Activated naive CD8-positive, alpha-beta T cell treated with anti-CD3 and anti-CD28 coated beads for 36 hours (primary cell): ENCODE measurements at places on chromosomes 6 and 20. TPM values are rescaled to one million over a fixed set of nuclear protein-coding genes. Genes with fewer than 3 reads are reported as not detected.

- no peaks in the 10 kb centered on the region for H3K4me1 ChIP-seq
- no peaks in the 10 kb centered on the region for H3K36me3 ChIP-seq
- DNase-seq, result no peak
- no peak overlapping the region for H3K4me3 ChIP-seq
- no peaks in the 10 kb centered on the region for H3K27me3 ChIP-seq
- H3K27ac ChIP-seq, result no peak overlapping the region
Observed at GRCh38 chr6:133446789-133447188, 205.6 kb downstream of the EYA4 start.

DNA sequence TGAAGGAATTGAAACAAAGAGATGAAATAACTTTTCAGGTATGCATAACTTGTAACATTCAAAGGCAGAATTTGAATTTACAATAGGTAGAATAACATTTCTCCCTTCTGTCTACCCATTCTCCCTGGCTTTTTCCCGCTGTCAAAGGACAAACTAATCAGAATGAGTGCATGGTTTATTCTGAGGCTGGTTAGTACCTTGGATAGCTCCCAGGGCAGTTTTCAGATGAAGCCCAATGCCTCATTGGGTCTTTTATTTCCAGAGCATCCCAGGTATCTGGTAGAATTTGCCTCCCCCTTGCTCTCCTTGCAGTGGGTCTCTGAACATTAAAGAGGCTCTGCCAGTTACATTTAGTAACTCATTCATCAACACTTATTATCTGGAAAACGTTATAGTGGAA lies 665.5 kb downstream of the BCKDHB start:
- DNase-seq, result no peak
- H3K27me3 ChIP-seq, result no peaks in the 10 kb centered on the region

C6orf163 gene
- 0.98 TPM for total RNA-seq

CRIP3 gene
- total RNA-seq, result 1.5 TPM

DNA sequence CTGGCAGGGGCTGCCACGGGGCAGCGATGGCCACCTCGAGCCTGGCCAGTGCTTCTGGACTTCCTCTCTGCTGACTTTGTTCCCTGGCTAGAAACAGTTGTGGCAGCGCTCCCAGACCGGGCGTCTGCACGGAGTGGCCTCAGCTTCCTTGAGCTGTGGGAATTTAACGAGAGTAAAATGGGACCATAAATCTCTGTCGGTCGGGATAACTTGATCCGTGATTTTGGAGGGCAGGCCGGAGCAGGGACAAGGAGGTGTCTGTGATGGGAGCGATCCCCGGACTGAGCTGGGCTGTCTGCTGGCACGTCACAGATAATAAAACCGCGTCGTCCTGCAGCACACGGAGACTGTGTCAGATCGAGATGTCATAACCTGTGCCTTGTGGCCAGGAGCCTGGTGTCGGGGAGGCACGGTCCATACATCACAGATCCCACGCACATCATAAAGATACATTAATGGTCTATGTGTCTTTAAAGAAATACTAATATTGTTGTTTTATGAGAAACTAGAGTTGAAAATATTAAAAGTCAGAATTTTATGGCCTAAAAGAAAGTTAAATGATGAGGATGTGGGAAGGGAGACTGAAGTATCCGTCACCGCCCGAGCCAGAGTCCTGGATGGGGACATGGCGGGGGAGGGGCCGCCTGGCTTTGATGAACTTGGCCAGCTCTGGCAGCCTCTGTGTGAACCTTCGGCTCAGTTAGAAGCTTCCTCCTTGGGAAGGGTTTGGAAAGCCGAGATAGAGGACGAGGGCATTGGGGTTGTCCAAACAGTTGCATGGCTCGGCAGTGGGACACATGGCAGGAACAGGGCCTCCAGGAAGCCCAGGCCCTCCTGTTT lies 6.5 kb upstream of the RBBP8NL start:
- peaks cover 32% of the 10 kb centered on the region for H3K27me3 ChIP-seq
- no peak overlapping the region for H3K4me3 ChIP-seq
- no peaks in the 10 kb centered on the region for H3K4me1 ChIP-seq
- no peaks in the 10 kb centered on the region for H3K36me3 ChIP-seq

GRCh38 chr6:39378175-39378959 lies 55.9 kb upstream of the KCNK16 start:
- DNase-seq, result no peak
- H3K4me1 ChIP-seq, result no peaks in the 10 kb centered on the region
- no peaks in the 10 kb centered on the region for H3K36me3 ChIP-seq
- H3K4me3 ChIP-seq, result no peak overlapping the region
- no peak overlapping the region for H3K27ac ChIP-seq

DNA sequence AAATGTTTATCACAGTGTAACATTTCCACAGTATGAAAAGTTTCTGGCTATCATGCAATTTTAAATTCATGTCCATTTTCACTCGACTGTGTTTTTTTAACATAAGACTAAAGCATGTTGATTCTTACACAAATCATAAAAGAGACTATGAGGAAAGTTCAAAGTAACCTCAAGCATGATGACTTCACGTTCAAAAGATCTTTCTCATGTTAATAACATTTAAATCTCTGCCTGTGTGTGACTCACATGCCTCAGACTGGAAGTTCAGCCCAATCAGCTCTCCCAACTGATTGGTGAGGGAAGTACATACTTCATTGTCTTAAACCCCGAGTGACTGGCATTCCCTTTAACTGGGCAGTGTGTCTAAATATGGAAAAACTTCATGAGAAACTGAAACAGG lies 37.4 kb downstream of the ATXN1 start:
- no peak overlapping the region for H3K27ac ChIP-seq
- H3K4me3 ChIP-seq, result peak overlapping the region; percentile 22
- no peak for DNase-seq
- H3K27me3 ChIP-seq, result no peaks in the 10 kb centered on the region
- H3K4me1 ChIP-seq, result peaks cover 41% of the 10 kb centered on the region
- H3K36me3 ChIP-seq, result peaks cover 16% of the 10 kb centered on the region

STX7 gene
- total RNA-seq, result 14.8 TPM

CASS4 gene
- total RNA-seq, result 3.0 TPM

DNA sequence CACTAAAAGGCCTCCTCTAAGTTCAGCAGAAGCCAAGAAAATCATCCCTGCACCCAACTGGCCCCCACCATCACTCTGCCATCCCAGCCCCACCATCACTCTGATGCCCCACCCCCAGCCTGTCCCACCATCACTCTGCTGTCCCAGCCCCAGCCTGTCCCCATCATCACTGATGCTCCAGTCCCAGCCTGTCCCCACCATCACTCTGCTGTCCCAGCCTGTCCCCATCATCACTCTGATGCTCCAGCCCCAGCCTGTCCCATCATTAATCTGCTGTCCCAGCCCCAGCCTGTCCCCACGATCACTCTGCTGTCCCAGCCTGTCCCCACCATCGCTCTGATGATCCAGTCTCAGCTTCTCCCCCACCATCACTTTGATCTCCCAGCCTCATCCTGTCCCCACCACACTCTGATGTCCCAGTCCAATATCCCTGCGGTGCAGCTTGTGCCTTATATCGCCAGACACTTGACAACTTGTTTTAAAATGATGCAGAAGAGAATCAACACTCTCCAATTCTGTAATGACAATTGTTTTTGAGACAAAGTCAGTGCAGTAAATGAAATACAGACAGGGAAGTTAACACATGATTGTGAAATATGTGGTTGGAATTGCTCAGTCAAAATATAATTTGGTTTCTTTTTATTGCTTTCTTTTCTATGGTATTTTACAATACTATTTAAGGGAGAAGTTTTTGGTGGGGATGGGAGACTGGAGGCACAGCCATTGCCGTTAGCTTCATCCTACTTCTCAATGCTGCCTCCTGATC lies 100.8 kb downstream of the TNFAIP3 start:
- H3K36me3 ChIP-seq, result peaks cover 16% of the 10 kb centered on the region
- H3K27ac ChIP-seq, result peak overlapping the region; percentile 78
- H3K27me3 ChIP-seq, result no peaks in the 10 kb centered on the region
- H3K4me3 ChIP-seq, result no peak overlapping the region
- H3K4me1 ChIP-seq, result peaks cover 52% of the 10 kb centered on the region
- no peak for DNase-seq

- no peak overlapping the region for H3K27ac ChIP-seq
- no peak for DNase-seq
- no peaks in the 10 kb centered on the region for H3K27me3 ChIP-seq
- peaks cover 6% of the 10 kb centered on the region for H3K4me1 ChIP-seq
Observed at GRCh38 chr6:139020689-139021088, 7.9 kb upstream of the ABRACL start.

ADTRP gene
- total RNA-seq, result 29.1 TPM

MAFB gene
- not detected for total RNA-seq

DNA sequence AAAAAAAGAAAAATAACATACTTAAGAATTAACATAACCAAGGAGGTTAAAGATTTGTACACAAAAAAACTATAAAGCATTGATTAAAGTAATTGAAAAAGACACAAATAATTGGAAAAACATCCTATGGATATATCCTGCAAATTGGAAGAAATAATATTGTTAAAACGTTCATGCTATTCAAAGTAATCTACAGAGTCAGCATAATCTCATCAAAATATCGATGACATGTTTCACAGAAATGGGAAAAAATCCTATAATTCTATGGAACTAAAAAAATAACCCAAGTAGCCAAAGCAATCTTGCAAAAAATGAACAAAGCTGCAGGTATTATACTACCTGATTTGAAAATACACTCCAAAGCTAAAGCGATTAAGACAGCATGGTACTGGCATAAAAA lies 23.3 kb downstream of the OR5V1 start:
- DNase-seq, result no peak
- no peak overlapping the region for H3K27ac ChIP-seq
- no peak overlapping the region for H3K4me3 ChIP-seq
- H3K36me3 ChIP-seq, result peaks cover 1% of the 10 kb centered on the region
- no peaks in the 10 kb centered on the region for H3K4me1 ChIP-seq
- peaks cover 27% of the 10 kb centered on the region for H3K27me3 ChIP-seq

C6orf132 gene
- 0.18 TPM for total RNA-seq

- no peak for DNase-seq
- no peak overlapping the region for H3K4me3 ChIP-seq
- H3K27ac ChIP-seq, result no peak overlapping the region
- peaks cover 52% of the 10 kb centered on the region for H3K36me3 ChIP-seq
- peaks cover 20% of the 10 kb centered on the region for H3K4me1 ChIP-seq
Observed at GRCh38 chr6:7188492-7188891, 80.7 kb downstream of the RREB1 start.

DNA sequence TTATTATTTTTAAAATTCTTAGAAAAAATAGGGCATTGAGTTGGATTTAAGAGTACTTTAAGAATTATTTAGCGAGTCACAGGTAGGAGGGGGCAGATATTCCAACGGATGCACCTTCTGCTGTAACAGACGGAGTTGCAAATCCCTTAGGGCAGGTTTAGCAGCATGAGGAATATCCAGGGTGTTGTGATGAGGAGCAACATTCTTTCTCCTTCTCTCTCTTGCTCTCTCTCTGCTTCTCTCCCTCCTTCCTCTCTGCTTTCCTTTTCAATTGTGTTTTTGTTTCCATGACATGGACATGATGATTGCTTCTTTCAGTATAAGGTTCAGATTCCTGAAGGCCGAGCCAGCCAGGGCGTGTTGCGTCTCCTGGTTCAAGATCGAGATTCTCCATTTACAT lies 28.9 kb downstream of the CDH26 start:
- no peak overlapping the region for H3K27ac ChIP-seq
- no peak for DNase-seq
- peaks cover 2% of the 10 kb centered on the region for H3K36me3 ChIP-seq
- H3K4me3 ChIP-seq, result no peak overlapping the region

GRCh38 chr6:130514712-130515111 lies 148.9 kb downstream of the TMEM200A start:
- H3K27me3 ChIP-seq, result no peaks in the 10 kb centered on the region
- H3K4me1 ChIP-seq, result peaks cover 59% of the 10 kb centered on the region
- H3K4me3 ChIP-seq, result no peak overlapping the region
- DNase-seq, result no peak

- H3K4me3 ChIP-seq, result no peak overlapping the region
- peaks cover 16% of the 10 kb centered on the region for H3K27me3 ChIP-seq
- H3K36me3 ChIP-seq, result no peaks in the 10 kb centered on the region
- no peak for DNase-seq
Observed at GRCh38 chr6:99064834-99065233, 117.1 kb upstream of the FBXL4 start.

ACSS1 gene
- total RNA-seq, result 14.3 TPM

NHSL1 gene
- total RNA-seq, result 0.76 TPM
